Neural progenitor cell (in vitro differentiated cells): ENCODE measurements at places on chromosomes 6 and 20. TPM values are rescaled to one million over a fixed set of nuclear protein-coding genes. Genes with fewer than 3 reads are reported as not detected.

GRCh38 chr20:21113697-21114096, 7.5 kb upstream of the LINC00237 start:
- DNase-seq, result no peak
- no peak overlapping the region for H3K27ac ChIP-seq
- H3K27me3 ChIP-seq, result peaks cover 23% of the 10 kb centered on the region
- no peak overlapping the region for H3K4me3 ChIP-seq

- H3K4me1 ChIP-seq, result peaks cover 8% of the 10 kb centered on the region
- no peak for DNase-seq
- peaks cover 57% of the 10 kb centered on the region for H3K27me3 ChIP-seq
- no peaks in the 10 kb centered on the region for H3K36me3 ChIP-seq
- H3K4me3 ChIP-seq, result no peak overlapping the region
These were observed 2.8 kb downstream of the DLGAP4 start for GRCh38 chr20:36308986-36309385.

DNA sequence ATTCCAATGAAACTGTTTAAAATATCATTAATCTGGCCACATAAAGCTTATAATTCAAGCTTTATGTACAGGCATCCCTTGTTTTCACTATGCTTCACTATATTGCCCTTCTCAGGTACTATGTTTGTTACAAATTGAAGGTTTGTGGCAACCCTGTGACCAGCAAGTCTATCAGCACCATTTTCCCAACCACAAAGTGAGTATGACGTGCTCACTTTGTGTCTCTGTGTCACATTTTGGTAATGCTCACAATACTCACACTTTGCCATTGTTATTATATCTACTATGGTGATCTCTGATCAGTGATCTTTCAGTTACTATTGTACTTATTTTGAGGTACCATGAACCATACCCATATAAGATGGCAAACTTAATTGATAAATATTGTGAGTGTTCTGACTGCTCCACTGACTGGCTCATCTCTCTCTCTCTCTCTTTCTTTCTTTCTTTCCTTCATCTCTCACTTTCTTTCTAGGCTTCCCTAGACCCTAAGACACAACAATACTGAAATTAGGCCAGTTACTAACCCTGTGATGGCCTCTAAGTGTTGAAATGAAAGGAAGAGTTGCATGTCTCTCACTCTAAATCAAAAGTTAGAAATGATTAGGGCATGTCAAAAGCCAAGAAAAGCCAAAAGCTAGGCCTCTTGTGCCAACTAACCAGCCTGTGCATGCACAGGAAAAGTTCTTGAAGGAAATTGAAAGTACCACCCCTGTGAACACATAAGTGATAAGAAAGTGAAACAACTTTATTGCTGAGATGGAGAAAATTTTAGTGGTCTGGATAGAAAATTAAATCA, 227.9 kb downstream of the BCAS1 start:
- H3K27me3 ChIP-seq, result no peaks in the 10 kb centered on the region
- peaks cover 14% of the 10 kb centered on the region for H3K4me1 ChIP-seq
- H3K27ac ChIP-seq, result no peak overlapping the region

DNA sequence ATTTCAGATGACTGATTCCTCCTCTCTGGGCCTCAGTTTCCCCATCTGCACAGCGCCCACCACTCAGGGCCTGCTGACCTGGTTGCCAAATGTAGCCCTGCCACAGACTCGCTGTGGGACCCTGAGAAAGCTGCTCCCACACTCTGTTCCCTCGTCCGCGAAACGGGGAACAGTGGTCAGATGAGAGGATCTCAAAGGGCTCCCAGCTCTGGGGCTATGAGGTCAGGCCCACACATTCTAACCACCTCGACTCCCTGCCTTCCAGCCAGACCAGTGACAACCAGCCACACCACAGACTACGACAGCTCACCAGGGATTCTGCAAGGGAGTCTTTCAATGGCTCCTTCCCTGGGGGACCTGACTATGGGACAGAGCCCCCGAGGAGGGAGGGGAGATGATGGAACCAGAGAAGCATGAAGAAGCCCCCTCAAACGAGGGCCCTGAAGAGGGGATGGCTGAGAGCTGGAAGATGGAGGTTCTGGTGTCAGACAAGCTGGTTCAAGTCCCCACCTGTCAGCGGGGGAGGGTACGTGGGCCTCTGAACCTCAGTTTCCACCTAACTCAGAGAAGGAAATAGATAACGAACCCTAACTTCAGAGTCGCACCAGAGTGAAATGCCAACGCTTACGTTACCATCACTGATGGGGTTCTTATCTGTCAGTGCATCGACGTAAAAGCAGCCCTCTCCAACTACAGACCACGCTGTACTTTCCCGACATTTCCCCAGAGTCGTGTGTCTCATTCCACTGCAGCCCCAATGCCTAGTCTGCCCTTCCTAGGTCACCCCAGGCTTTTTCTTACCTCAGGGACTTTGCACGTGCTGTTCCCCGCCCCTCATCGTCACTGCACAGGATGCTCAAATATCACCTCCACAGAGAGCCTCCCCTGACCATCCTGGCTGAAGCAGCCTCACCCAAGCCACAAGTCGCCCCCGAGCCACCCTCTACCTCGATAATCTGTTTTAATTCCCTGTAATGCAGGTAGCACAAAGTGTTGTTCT, 60.5 kb downstream of the PREX1 start:
- no peak overlapping the region for H3K4me3 ChIP-seq
- H3K36me3 ChIP-seq, result no peaks in the 10 kb centered on the region
- no peak for DNase-seq
- no peak overlapping the region for H3K27ac ChIP-seq
- H3K4me1 ChIP-seq, result peaks cover 16% of the 10 kb centered on the region

- no peak overlapping the region for H3K4me3 ChIP-seq
- no peak overlapping the region for H3K27ac ChIP-seq
- H3K27me3 ChIP-seq, result no peaks in the 10 kb centered on the region
- DNase-seq, result peak; percentile 53
These were observed 89.9 kb downstream of the GPR6 start for GRCh38 chr6:110067837-110068591.

GRCh38 chr6:137390334-137390733, 103.9 kb downstream of the OLIG3 start:
- H3K4me1 ChIP-seq, result peaks cover 3% of the 10 kb centered on the region
- peak; percentile 41 for DNase-seq

GRCh38 chr6:155623450-155624178, 168.0 kb upstream of the NOX3 start:
- no peaks in the 10 kb centered on the region for H3K36me3 ChIP-seq
- DNase-seq, result no peak
- no peak overlapping the region for H3K4me3 ChIP-seq
- H3K4me1 ChIP-seq, result no peaks in the 10 kb centered on the region
- H3K27ac ChIP-seq, result no peak overlapping the region

- peaks cover 15% of the 10 kb centered on the region for H3K4me1 ChIP-seq
- H3K27ac ChIP-seq, result no peak overlapping the region
- no peak overlapping the region for H3K4me3 ChIP-seq
- H3K36me3 ChIP-seq, result no peaks in the 10 kb centered on the region
These were observed 84.1 kb downstream of the RNF217 start for GRCh38 chr6:125046107-125046925.

GRCh38 chr6:16657768-16658167, 103.5 kb downstream of the ATXN1 start:
- no peak overlapping the region for H3K4me3 ChIP-seq
- no peak for DNase-seq
- H3K4me1 ChIP-seq, result peaks cover 18% of the 10 kb centered on the region
- H3K27ac ChIP-seq, result no peak overlapping the region
- no peaks in the 10 kb centered on the region for H3K27me3 ChIP-seq

GRCh38 chr20:7637184-7637583, 303.1 kb downstream of the HAO1 start:
- H3K4me3 ChIP-seq, result no peak overlapping the region
- no peaks in the 10 kb centered on the region for H3K36me3 ChIP-seq
- DNase-seq, result no peak
- no peaks in the 10 kb centered on the region for H3K4me1 ChIP-seq
- H3K27ac ChIP-seq, result no peak overlapping the region
- no peaks in the 10 kb centered on the region for H3K27me3 ChIP-seq

DNA sequence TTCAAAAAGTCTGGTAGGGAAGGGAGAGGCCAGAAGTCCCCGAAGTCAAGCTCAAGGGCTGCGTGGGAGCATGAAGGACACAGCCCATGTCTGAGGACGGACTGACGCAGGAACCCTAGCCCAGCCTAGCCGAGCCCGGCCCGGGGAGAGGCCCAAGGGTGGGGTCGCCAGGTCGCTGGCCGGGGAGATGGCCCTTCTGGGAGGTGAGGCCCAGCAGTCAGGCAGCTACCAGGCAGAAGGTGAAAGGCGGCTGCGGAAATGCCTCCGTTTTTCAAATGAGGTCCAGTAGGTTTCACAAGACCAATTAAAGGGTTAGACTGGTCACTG, 44.6 kb downstream of the WDR27 start:
- no peak for DNase-seq
- H3K27ac ChIP-seq, result no peak overlapping the region
- H3K4me1 ChIP-seq, result no peaks in the 10 kb centered on the region
- H3K4me3 ChIP-seq, result no peak overlapping the region
- H3K36me3 ChIP-seq, result no peaks in the 10 kb centered on the region

- H3K27me3 ChIP-seq, result no peaks in the 10 kb centered on the region
- H3K4me1 ChIP-seq, result peaks cover 14% of the 10 kb centered on the region
- no peak overlapping the region for H3K27ac ChIP-seq
- H3K36me3 ChIP-seq, result no peaks in the 10 kb centered on the region
These were observed 29.6 kb downstream of the RRBP1 start for GRCh38 chr20:17652411-17652810.

- H3K4me3 ChIP-seq, result no peak overlapping the region
- no peaks in the 10 kb centered on the region for H3K27me3 ChIP-seq
- no peak for DNase-seq
- peaks cover 19% of the 10 kb centered on the region for H3K4me1 ChIP-seq
These were observed 54.7 kb downstream of the TRAM2 start for GRCh38 chr6:52522151-52522626.

Gene PPIL6
- total RNA-seq, result 4.8 and 7.9 TPM in 2 replicates

DNA sequence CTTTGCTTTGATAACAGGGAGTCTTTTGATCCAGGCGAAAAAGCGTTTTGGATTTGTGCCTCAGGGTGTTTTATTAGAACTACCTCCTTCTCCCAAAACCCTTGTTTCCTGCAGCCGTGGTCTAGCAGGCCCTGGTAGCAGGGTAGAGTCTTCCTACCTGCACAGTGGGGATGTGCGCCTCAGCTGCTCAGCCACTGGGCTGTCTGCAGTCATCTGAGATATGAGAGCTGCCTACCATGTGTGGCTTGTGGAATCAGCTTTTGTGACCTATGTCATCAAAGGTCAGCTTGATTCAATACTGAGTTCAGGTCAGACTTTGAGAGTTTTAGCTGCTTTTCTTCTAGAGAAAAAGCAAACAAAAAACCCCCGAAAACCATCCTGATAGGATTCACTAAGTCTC, 279.5 kb downstream of the CLIC5 start:
- H3K36me3 ChIP-seq, result no peaks in the 10 kb centered on the region
- DNase-seq, result no peak
- H3K4me3 ChIP-seq, result no peak overlapping the region
- peaks cover 4% of the 10 kb centered on the region for H3K4me1 ChIP-seq
- H3K27me3 ChIP-seq, result no peaks in the 10 kb centered on the region
- H3K27ac ChIP-seq, result no peak overlapping the region

Gene RUNX2
- 0.09 and 0.19 TPM in 2 replicates for total RNA-seq

Gene SIRPB1
- total RNA-seq, result 0.62 TPM in 1 of 2 replicates, not detected in the other

- no peak overlapping the region for H3K27ac ChIP-seq
- no peaks in the 10 kb centered on the region for H3K4me1 ChIP-seq
- peak; percentile 39 for DNase-seq
- H3K27me3 ChIP-seq, result no peaks in the 10 kb centered on the region
These were observed 67.5 kb downstream of the INSM1 start for GRCh38 chr20:20435453-20435852.

- DNase-seq, result no peak
- no peaks in the 10 kb centered on the region for H3K36me3 ChIP-seq
- no peaks in the 10 kb centered on the region for H3K27me3 ChIP-seq
- H3K4me1 ChIP-seq, result no peaks in the 10 kb centered on the region
- no peak overlapping the region for H3K27ac ChIP-seq
These were observed 32.7 kb downstream of the FAM50B start for GRCh38 chr6:3881711-3882421.

Gene EDN1
- 0.93 and 2.9 TPM in 2 replicates for total RNA-seq

GRCh38 chr6:49054311-49054710, 408.7 kb downstream of the MMUT start:
- DNase-seq, result no peak
- H3K36me3 ChIP-seq, result no peaks in the 10 kb centered on the region
- no peaks in the 10 kb centered on the region for H3K4me1 ChIP-seq
- no peak overlapping the region for H3K4me3 ChIP-seq
- H3K27me3 ChIP-seq, result no peaks in the 10 kb centered on the region

DNA sequence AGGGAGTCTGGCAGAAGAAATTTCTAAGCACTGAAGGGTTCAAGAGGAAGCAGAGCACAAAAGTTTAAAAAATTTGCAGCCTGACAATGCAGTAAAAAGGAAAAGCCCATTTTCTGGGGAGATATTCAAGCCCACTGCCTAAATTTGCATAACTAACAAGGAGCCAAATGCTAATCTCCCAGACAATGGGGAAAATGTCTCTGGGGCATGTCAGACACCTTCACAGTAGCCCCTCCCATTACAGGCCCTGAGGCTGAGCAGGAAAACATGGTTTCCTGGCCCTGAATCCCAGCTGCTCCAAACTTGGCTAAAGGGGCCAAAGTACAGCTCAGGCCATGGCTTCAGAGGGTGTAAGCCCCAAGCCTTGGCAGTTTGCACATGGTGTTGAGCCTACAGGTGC, 908.5 kb upstream of the MANEA start:
- no peak overlapping the region for H3K27ac ChIP-seq
- H3K4me1 ChIP-seq, result no peaks in the 10 kb centered on the region
- H3K36me3 ChIP-seq, result no peaks in the 10 kb centered on the region
- H3K27me3 ChIP-seq, result no peaks in the 10 kb centered on the region
- no peak for DNase-seq
- no peak overlapping the region for H3K4me3 ChIP-seq

Gene WDR27
- 69.0 and 89.0 TPM in 2 replicates for total RNA-seq

Gene BMP7
- 11.2 and 31.1 TPM in 2 replicates for total RNA-seq

DNA sequence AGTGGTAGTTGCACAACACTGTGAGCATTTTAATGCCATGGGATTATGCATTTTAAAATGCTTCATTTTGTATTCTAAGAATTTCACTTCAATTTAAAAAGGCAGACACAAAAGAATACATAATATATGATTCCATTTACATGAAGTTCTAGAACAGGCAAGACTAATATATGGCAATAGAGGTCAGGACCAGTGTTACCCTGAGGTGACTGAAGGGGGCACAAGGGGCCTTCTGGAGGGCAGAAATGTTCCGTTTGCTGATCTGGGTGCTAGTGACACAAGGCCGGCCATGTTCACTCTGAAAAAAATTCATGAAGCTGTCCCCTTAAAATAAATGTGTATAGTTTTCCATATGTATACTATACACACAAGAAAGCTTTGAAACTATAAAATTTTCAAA, 28.5 kb downstream of the TASP1 start:
- no peaks in the 10 kb centered on the region for H3K27me3 ChIP-seq
- peak; percentile 50 for DNase-seq
- H3K4me1 ChIP-seq, result no peaks in the 10 kb centered on the region
- no peak overlapping the region for H3K4me3 ChIP-seq
- no peaks in the 10 kb centered on the region for H3K36me3 ChIP-seq

Gene BTBD3
- 85.4 and 114 TPM in 2 replicates for total RNA-seq

- no peaks in the 10 kb centered on the region for H3K27me3 ChIP-seq
- H3K27ac ChIP-seq, result no peak overlapping the region
- no peaks in the 10 kb centered on the region for H3K36me3 ChIP-seq
- DNase-seq, result peak; percentile 43
These were observed 91.4 kb upstream of the RNF217 start for GRCh38 chr6:124870611-124871459.

Gene C6orf52
- 0.45 and 2.9 TPM in 2 replicates for total RNA-seq

GRCh38 chr6:129630596-129630995, 79.4 kb downstream of the ARHGAP18 start:
- no peaks in the 10 kb centered on the region for H3K36me3 ChIP-seq
- H3K4me3 ChIP-seq, result no peak overlapping the region
- no peaks in the 10 kb centered on the region for H3K4me1 ChIP-seq
- H3K27ac ChIP-seq, result no peak overlapping the region
